Fibroblast of skin of right biceps (primary cell): ENCODE measurements at places on chromosomes 1 and 21.

DNA sequence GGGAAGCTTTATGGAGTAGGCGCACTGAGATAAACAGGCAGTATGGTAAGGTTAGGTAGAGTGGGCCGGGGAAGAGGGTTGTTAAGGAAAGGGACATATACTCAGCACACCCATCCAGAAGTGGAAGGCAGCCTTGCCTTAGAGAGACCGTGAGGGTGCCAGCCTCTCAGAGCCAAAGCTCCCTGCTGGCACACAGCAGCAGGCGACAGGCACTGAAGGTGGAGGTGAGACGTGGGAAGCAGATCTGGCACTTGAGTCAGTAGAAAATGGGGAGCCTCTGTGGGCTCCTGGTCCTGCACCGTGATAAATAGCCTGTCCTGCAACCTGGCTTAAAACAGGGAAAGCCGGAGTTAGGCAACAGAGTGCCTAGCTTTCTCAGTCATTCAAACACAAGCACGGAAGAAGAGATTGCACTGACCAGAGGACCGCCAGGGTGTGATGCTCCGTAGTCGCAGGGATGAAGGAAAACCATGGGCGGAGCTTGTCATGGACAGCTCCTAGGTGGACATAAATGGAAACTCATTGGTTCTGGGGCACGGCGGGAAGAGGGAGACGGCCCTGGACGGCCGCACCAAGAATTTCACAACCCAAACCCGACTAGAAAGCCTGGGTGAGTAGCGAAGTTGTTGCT lies 15.5 kb downstream of the KCNK1 start:
- no peak for DNase-seq

- no peak for DNase-seq
Observed at GRCh38 chr1:60274422-60275290, 201.1 kb upstream of the C1orf87 start.

DNA sequence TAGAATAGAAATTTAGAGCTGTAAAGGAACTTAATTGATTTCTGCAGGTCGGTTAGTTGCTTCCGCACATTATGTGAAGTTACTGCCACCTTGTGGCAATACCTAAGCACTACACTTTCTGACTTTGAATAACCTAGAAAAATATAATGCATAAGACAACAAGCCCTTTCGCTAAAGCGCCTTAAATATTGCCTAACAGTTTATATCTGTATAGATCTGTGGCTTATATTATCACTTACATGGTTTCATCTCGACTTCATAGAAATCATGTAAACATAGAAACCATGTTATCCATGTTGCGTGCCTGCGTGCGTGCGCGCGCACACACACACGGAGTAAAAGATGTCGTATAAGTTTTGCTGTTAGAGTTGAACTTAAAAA lies 10.9 kb upstream of the IFI16 start:
- peak; percentile 63 for DNase-seq

DNA sequence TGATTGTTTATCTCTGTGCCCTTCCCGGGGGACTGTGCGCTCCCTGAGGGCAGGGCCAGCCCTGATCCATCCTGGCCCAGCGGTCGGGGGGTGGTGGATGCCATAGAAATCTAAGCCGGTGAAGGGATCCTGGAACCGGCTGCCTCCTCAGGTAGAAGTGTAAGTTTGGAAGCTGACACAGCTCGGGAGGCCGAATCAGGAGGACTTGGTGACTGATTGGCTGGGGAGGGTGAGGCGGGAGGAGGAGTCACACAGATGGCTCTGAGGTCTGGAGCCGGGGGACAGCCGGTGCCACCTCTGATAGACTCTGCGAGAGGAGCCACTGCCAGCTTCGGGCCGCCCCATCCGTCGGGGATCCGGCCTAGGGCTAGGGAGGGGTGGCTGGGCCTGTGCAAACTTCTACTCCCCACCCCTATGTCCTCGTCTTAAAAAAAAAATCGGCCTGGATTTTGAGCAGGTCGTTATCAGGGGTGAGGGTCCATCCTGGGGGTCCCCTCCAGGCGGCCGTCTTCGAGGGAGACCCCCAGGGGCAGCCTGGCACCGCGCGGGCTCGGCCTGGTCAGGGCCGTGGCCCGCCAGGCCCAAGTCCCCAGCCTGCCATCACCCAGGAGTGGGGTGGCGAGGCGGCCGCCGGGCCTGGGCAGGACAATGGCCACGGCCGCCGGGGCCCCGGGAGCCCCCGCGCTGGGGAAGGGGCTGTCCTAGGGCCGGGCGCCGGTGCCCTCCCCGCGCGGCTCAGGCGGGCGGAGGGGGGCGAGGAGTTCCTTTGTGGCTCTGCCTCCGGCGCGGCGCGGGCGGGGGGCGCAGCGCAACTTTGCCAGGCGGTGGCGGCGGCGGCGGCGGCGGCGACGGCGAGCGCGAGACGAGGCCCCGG lies 708 bp upstream of the ZNF362 start:
- DNase-seq, result peak; percentile 64

DNA sequence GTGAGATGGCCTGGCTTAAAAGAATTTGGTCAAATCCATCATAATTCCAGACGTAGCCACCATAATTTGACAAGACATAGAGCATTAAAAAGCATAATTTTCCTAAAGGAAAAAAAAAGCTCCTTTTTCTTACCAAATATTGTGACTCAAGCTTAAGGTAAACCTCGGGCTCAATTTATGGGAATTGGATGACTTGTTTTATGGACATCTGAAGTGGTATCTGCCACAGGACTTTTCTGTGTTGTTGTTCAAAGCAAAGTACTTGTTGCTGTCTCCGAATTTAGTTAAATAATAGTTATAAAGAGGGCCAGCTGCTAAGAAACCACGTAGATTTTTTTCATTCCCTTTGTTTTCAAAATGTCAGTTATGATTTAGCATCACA lies 1.1 kb downstream of the MPZL1 start:
- no peak for DNase-seq

DNA sequence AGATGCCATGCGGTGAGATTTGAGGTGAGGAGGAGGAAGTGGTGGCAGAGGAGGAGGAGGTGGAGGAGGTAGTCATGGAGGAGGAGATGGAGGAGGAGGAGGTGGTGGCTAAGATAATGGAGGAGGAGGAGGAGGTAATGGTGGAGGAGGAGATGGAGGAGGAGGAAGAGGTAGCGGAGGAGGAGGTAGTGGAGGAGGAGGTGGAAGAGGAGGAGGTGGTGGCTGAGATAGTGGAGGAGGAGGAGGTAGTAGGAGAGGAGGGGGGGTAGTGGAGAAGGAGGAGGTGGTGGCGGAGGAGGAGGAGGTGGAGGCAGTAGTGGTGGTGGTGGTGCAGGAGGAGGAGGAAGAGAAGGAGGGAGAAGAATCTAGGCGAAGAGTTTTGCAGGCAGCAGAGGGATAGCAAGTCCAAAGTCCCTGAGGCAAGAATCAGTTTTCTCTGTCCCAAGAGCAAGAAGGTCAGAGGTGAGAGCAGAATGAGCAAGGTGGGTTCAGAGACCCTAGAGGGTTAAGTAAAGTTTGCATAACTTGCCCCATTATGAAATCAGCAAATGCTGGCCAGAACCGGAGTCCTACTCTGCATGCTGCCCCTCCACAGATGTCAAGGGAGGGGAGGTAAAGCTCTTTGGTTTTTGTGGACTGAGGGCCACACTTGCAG lies 38.9 kb upstream of the GNPAT start:
- DNase-seq, result no peak
